WTC11 (cell line): ENCODE measurements at places on chromosomes 4 and X. TPM values are rescaled to one million over a fixed set of nuclear protein-coding genes. Genes with fewer than 3 reads are reported as not detected.
A peak's percentile ranks its signal among the peaks of the same experiment; 100 is the strongest.

DNA sequence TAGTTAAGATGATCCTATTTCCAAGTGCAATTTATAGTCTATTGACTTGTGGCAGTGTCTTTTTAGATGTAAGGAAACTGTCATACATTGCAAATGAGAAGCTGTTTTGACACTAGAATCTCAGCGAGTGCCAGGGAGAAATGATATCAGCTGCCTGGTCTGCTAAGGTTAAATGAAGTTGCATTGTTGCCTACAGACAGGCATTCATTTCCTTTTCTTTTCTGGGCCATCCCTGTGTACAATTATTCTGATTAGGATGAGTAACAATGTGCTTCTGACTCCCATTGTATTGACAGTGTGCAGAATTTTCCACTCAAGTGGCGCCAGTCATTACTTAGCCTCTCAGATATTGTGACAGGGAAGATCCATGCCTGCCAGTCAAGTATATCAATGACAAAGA lies 231.2 kb downstream of the GPAT3 start:
- no peaks in the 10 kb centered on the region for H3K27me3 ChIP-seq
- no peak for DNase-seq
- peaks cover 15% of the 10 kb centered on the region for H3K4me1 ChIP-seq
- no peak overlapping the region for H3K27ac ChIP-seq
- no peaks in the 10 kb centered on the region for H3K36me3 ChIP-seq
- no peak overlapping the region for H3K4me3 ChIP-seq

GRCh38 chr4:164087733-164088132 lies 593.2 kb downstream of the TMA16 start:
- no peaks in the 10 kb centered on the region for H3K4me1 ChIP-seq
- H3K27me3 ChIP-seq = no peaks in the 10 kb centered on the region
- H3K4me3 ChIP-seq = no peak overlapping the region

DNA sequence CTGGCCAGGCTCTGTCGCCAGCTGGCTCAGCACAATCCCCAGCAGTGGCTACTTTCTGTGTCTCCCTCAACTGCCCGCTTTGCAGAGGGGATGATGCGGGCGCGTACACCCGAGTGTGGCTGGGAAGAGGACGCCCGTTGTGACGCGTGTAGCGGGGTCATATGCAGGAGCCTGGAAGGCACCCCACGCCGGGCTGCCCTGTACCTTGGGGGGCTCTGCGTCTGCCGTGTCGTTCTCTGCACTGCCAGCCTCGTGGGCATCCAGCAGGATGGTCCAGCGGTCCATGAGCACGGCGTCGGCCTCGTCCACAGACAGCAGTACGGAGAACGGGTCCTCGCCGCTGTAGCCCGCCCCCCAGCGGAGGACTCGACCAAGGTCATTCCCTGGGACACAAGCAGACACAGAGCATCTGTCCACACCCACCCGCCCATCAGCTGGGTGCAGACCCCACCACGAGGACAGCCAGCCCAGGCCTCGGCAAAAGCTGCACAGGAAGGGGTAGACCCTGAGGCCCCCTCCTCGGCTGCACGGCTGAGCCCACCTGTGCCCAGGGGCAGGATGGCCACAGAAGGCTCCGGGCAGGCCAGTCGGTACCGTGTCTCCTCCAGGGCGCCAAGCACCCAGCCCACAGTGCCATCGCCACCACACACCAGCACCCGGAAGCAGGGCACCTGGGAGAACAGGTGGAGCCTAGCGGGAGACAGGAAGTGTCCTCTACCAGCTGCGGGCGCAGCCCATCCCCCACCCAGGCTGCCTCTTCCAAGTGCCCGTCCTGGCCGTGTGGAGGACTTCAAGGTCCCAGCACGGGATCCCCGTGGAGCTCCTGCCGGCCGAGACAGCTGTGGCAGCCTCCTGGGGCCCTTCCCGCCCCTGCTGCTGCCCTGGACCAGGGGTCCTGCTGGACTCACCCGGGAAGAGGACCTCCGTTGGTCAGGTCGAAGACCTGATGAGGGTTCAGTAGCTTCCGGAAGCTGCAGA lies 10.8 kb downstream of the DGKQ start:
- H3K4me3 ChIP-seq = no peak overlapping the region
- DNase-seq = peak; percentile 47
- no peaks in the 10 kb centered on the region for H3K4me1 ChIP-seq
- H3K27me3 ChIP-seq = peaks cover 2% of the 10 kb centered on the region; the same call in 1 of the 2 replicates
- H3K27ac ChIP-seq = no peak overlapping the region

DNA sequence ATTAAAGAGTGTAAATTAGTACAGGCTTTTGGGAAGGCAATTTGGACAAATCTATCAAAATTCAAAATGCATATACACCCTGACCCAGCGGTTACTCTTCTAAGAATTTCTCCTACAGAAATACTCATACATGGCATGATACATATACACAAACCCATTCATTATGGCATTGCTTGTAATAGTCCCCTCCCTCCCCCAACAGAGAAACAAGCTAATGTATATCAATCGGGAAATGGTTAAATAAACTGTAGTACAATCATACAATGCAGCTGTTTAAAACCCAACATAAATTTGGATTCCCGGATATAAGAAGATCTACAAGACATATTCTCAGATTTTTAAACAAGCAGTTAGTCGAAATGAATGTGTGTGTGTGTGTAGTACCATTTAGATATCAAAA lies 808 bp downstream of the HUWE1 start:
- H3K4me1 ChIP-seq = peaks cover 10% of the 10 kb centered on the region
- no peak for DNase-seq
- H3K4me3 ChIP-seq = peak overlapping the region; percentile 88
- peak overlapping the region; percentile 57 for H3K27ac ChIP-seq
- no peaks in the 10 kb centered on the region; the same call in 1 of the 2 replicates for H3K27me3 ChIP-seq

The ZNF157 gene
- total RNA-seq = 1.7 to 2.0 TPM (median 1.8 TPM) in 3 replicates

GRCh38 chr4:141786946-141787345 lies 150.6 kb downstream of the IL15 start:
- H3K27ac ChIP-seq = no peak overlapping the region
- 0 out of 2 replicates have a peak, but pooled peaks cover 4% of the 10 kb centered on the region for H3K4me1 ChIP-seq
- H3K27me3 ChIP-seq = no peaks in the 10 kb centered on the region
- peaks cover 9% of the 10 kb centered on the region for H3K36me3 ChIP-seq

GRCh38 chrX:10166731-10167151 lies 10.0 kb downstream of the CLCN4 start:
- DNase-seq = no peak
- no peak overlapping the region for H3K27ac ChIP-seq
- H3K27me3 ChIP-seq = no peaks in the 10 kb centered on the region; the same call in 1 of the 2 replicates
- H3K36me3 ChIP-seq = no peaks in the 10 kb centered on the region
- H3K4me3 ChIP-seq = no peak overlapping the region
